ENCODE measurements at places on chromosomes 3 and 15.

GRCh38 chr15:70113304-70113700, 15.6 kb upstream of the TLE3 start:
- peak; percentile 54 for DNase-seq

- no peak for DNase-seq
Measured at GRCh38 chr3:139309061-139309591, 34.7 kb upstream of the MRPS22 start.

DNA sequence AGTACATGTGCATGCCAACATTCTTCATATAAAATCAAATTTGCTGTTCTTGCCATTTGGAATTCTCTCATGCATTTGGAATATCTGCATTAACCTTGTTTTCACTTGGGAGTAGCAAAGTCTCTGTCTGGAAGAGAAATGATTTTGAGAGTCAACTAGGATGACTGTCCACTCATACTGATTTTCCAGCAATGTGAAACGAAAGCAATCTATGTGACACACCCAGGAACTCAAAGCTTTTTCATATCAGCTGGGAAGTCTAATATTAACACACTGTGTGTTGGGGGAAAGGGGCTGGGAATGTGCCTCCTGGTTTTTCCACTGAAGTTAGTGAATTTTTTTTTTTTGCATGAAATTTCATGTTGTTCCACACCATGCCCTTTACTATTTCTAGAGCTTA, 124.9 kb downstream of the DUT start:
- no peak for DNase-seq

GRCh38 chr3:18099611-18100010, 325.5 kb downstream of the SATB1 start:
- DNase-seq: no peak

- no peak for DNase-seq
Measured at GRCh38 chr15:35005933-35006332, 17.8 kb upstream of the ZNF770 start.

- DNase-seq: no peak
Measured at GRCh38 chr3:106687905-106688304, 689.3 kb upstream of the CCDC54 start.

DNA sequence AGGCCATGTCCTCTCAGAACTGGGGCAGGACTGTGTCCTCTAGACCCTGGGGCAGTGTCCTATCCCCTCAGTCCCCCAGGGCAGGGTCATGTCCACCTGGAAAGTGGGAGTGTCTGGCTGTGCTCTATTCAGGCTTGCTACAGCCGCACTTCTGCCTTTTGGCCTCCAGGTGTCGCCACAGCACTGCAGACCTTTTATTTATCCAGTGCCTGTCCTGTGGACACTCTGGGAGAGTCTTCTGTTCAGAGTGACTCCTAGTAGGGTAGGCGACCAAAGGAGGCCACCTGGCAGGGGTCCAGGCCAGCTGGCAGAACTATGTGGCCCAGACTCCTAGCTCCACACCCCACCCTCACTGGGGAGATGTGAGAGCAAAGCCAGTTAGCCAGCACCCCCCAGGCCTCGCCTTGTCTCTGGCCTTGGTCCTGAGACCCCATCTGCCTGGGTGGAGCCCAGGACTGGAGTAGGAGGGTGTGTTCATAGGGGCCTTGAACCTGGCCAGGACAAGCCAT, 3.9 kb downstream of the TMIE start:
- DNase-seq: peak; percentile 74

DNA sequence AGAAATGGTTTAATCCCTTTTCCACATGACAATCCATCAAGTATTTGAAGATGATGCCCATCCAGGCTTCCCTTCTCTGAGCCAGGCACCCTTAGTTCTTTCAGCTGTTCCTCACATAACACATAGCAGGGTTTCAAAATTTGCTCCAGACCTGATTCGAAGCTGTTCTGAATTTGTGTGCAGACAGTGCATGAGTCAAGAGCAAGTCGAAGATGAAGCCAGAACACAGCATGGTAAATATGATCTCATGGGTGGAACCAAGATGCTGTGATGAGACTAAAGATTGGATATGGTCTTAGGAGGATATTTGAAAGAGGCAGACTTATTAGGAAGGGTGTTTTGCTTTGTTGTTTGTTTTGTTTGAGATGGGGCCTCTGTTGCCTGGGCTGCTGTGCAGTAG, 32.6 kb upstream of the PDE8A start:
- DNase-seq: no peak

DNA sequence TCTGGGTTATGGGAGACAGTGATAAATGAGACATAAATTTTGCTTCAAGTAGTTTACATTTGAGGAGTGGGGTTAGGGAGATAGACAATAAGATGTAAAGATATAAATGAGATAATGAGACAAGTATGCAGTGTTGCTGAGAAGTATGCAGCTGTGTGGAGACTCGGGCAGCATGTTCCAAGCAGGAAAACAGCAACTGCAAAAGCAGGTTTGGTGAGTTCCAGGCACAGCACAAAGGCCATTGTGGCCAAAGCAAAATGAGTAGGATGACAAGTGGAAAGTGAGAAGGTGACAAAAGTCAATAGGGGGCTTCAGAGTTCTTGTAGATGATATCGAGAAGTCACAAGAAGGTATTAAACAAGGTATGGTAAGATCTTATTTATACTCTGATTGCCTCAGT, 259.1 kb upstream of the PEX5L start:
- DNase-seq: no peak

DNA sequence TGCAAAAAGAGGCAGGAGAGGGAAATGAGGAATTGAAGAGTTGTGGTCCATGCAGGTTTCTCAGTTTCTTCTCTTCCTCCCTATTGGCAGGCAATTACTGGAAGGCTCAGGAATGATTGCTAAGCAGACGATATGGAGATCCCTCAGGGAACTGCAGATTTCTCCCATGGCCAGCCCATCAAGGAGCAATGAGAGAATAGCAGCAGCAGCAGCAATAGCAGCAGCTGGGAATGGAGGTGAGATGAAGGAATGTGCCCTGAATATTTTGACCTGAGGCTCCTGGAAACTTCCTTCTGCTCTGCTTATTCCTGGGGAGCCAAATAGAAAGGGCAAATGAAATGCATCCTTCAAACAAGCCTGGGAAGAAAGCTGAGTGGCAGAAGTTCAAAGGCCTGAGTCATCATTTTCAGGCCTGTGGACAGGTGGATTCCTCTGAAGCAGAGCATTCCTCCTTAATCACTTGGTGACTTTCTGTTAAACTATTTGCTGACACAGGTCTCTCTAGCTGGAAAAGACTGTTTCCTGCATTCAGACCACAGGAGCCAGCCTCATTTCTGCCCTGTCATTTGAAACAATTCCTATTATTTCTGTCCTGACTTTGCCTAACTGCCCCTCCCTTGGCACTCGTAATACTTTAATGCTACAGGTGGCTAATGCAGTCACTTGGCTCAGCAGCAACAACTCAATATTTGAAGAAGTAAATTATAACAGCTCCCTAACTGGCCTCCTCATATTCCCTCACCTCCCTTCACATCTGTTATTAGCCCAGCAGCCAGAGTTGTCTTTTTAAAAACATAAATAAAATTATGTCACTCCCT, 146.9 kb upstream of the GADL1 start:
- DNase-seq: no peak

DNA sequence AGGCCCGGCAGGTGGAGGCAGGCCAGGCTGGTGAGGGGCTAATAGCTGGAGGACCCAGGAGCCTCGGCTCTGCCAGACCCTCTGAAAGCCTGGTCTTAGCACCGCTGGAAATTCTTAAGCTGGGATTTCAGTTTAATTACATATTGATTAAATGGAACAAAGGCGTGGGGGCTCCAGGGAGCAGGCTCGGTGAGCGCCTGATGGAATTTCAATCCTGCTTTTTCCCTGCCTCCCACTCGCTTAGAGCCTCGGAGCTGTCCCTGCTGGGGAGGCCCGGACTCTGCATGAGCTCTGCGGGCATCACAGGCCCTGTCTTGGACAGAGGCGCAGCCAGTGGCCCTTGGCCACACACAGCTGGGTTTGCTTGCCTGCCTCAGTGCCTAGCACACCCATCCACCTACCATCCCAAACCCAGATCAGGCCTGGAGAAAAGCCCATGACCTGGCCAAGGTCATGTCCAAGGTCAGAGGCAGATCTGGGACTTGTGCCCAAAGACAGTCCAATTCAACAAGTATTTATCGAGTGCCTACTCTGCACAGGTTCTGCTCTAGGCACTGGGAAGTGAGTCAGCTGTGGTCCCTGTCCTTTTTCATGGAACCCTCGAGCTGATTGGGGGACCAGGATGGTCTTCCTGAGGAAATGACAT, 40.6 kb downstream of the LINGO1 start:
- no peak for DNase-seq

- no peak for DNase-seq
Measured at GRCh38 chr3:64685800-64686445, 1.9 kb downstream of the ADAMTS9 start.

- DNase-seq: peak; percentile 17
Measured at GRCh38 chr3:140092848-140093536, 158.0 kb downstream of the CLSTN2 start.

- DNase-seq: no peak
Measured at GRCh38 chr3:38107911-38108648, 28.8 kb downstream of the ACAA1 start.

DNA sequence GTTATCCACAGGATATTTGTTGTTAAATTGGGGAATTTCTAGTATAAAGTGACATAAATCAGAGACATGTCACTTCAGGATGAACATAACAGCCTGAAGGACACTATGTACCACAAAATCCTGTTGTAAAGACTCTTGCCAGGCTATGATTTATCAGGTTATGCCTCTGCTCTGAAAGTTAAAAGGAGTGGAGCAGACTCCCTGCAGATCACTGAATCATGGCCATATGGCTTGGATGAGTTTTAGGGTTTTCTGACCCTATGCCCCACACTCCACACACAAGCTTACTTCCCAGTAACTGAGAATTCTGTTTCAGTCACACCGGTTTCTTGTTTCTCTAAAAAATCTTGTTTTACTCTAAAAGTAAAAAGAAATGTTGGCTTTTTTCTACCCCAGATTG, 869.4 kb downstream of the NAALADL2 start:
- DNase-seq: no peak

DNA sequence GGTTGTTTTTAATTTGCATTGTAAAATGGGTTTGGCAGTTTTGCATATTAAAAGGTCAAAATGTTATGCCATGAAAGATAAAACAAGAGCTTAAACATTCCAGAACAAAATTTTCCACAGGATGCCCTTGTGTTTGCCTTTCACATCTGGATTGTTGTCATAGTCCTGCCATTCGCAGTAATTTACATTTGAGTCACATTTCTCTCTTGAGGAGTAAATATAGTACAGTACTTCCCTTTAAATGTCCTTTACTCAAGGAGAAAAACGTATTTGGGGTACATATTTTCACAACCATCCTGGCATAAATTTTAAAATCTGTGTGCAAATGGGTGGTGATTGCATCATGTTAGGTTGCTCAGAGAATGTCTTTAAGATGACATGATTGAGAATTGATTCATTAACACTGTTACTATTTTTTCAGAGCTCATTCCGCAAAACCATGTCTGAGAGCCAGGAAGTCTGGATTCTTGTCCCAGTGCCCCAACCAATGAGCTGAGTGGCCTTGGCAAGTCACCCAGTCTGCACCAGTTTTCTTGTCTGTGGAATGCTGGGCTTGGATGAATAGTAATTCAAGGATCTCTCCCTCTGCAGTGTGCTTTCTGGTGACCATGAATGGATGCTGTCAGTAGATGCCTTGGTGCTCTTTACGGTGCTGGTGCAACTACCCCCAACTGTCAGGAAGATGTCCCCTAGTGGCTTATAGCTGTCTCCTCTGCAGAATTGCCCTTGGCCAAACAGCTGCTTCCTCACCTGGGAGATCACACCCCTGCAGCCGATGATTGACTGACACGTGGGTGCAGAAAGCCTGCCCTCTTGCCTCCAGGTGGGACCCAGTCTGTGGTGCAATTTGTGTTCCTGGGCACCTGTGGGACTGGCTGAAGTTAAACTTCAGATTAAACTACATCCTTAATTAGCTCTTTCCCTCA, 43.0 kb downstream of the ABHD5 start:
- DNase-seq: no peak

DNA sequence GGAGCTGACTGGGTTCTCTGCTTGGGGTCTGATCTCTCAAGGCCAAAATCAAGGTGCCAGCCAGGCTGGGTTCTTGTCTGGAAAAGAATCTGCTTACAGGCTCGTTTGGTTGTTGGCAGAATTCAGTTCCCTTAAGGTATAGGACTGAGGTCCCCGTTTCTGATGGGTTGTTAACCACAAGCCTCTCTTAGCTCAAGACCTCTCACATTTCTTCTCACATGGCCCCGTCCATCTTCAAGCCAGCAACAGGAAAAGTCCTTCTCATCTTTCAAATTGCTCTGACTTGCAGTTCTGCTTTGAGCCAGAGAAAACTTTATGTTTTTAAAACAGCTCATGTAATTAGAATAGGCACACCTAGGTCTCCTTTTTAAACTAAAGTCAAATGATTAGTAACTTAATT, 20.4 kb downstream of the UACA start:
- DNase-seq: peak; percentile 7

GRCh38 chr3:170448584-170448983, 29.9 kb downstream of the CLDN11 start:
- no peak for DNase-seq

DNA sequence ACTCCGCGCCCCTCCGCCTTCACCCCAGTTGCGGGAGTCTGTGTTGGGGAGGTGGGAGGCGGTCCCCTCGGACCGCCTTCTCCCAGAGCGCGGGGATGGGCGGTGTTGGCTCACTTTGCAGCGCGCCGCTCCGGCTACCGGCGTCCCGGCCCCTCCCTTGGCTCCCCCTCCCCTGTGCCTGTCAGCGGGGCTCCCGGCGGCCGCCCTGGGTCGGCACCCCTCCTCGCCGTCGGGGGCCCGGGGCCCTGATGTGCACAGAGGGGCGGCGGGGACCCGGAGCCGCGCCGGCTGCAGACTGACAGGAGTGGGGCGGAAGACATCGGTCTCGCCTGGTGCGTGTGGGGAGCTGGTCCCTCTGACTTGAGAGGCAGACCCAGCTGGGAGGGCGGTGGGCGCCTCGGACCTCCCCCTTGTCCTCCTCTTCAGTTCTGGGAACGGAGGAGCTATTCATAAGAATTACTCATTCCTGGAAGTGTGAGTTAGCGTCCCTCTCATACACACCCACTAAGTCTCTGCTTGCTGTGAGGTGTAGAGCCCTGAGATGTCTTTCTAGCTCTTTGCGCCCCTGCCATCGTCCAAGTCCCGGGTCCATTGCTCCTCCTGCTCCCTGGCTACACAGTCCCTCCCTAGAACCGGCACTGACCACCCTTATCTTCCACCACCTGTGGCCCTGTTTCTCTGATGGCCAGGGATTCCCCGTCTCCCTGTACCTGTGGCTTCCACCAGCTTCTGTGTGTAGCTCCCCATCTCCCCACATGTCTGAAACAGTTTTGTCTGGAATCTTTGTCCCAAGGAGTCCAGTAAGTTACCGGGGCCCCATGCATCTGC, 42.3 kb upstream of the ROPN1 start:
- DNase-seq: no peak

DNA sequence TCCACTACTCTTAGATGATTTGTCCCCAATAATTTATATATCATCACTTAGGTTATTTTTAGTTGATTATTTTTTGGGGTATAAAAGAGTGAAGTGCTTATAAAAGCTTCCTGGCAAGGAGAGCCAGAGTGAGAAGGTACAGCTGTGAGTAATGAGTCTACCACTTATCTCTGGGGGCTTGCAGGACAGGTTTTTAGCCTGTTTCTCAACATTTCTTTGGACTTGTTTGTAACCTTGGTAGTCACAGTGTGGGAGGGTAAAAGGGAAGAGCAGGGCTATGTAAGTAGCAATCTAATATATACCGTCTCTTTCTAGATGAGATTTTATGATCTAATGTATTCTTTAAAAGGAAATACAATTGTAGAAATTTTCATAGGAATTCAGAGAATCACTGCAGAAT, 321.3 kb upstream of the GOLIM4 start:
- no peak for DNase-seq

GRCh38 chr3:71514621-71515020, 68.9 kb downstream of the FOXP1 start:
- DNase-seq: no peak

GRCh38 chr15:90519688-90520087, 10.0 kb upstream of the CRTC3 start:
- DNase-seq: no peak

Data from GM12865 (cell line).